ENCODE measurements at places on chromosomes 6 and 20.

DNA sequence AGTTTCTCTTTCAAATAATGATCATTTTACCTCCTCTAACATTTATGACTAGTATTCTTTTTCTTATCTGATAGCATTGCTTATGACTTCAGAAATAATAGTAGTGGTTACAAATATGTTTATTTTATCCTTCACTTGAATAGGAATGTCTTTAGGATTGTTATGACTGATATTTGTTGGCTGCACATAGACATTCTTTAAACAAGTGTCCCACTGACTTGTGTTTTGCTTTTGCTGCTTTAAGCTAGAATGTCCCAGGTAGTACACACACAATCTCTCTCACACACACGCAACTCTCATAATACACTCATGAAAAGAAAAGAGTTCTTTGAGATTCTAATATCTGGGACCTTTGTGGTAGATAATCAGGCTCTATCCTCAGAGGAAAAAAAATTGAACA, 21.6 kb downstream of the KIAA1586 start:
- no peak for DNase-seq

DNA sequence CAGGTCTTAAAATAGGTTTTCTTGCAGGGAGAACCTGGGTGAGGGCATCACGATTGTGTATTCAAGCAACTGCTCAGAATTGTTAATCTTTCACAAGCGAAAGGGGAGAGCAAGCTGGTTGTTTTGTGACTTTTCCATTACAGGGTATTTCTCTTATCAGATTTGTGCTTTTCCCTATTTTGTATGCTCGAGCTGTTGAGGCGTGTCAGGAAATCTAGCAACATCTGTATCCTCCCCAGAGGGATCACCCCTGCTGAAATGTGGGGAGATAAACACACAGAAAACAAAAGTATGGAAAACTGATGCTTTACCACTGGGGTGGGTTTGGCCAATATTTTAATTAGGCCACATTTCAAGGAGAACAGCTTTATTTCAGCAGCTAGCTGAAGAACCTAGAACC, 187.0 kb downstream of the DTNBP1 start:
- no peak for DNase-seq

DNA sequence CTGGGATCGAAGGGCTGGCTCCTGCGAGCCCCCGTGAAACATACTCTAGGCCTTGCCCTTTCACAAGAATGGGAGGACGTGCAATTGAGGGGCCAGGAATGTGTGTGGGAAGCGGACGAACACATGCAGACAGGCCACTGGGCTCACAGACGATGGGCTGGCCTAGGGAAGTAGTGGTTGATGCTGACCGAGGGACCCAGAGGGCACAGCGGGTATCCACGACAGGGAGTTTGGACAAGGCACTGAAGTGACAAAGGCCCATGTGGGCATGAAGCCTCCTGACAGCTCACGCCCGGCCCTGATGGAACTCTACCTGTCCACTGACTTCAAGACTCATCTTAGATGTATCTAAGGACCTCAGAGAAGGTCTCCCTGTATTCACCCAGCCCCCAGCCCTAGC, 52.2 kb downstream of the MYH7B start:
- DNase-seq: no peak

DNA sequence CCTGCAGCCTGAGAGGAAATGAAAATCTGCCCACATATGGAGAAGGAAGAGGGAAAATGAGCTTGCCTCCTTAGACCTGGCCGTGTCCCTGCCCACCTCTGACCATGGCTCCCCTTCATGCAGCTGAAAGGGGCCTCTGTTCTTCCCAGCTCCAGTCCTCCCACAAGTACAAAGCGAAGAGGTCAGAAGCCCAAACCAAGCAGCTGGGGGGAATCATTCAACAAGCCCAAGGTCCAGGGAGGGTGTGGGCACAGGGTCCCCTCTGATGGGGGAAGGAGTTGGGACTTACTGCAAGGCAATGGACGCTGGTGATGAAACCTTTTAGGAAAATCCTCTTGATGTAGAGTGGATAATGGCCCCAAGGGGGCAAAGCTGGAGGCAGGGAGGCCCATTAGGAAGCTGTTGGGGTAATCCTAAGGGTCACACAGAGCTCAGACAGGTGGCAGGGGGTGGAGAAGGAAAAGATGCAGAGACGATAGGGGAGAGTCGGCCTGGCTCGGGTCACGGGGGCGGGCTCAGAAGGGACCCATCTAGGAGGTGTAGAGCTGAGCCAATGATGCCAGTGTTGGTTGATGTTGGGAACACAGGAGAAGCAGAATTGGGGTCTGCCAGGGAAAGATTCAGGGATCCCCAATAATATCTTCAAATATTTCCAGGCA, 16.1 kb upstream of the GRM4 start:
- no peak for DNase-seq

GRCh38 chr6:135046912-135047311, 7.7 kb downstream of the HBS1L start:
- no peak for DNase-seq

- DNase-seq: no peak
Measured at GRCh38 chr6:62528894-62529526, 243.0 kb upstream of the KHDRBS2 start.

DNA sequence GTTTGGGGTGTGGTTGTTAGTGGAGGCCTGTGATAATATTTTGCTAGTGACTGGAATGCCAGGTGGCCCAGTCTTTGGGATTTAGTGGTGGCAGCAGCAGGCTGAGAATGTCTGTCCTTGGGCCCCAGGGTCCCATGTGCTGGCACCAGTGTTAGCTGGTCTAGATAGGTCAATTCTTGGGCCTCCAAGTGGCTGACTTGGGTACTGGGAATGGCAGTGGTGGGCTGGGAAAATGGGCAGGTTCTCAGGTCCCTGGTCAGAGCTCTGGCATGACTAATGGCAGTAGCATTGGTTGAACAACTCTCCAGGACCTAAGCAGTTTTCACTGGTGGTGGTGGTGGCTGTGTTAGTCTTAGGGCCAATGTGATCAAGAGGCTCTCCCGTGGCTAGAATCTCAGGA, 50.3 kb downstream of the OLIG3 start:
- DNase-seq: no peak

DNA sequence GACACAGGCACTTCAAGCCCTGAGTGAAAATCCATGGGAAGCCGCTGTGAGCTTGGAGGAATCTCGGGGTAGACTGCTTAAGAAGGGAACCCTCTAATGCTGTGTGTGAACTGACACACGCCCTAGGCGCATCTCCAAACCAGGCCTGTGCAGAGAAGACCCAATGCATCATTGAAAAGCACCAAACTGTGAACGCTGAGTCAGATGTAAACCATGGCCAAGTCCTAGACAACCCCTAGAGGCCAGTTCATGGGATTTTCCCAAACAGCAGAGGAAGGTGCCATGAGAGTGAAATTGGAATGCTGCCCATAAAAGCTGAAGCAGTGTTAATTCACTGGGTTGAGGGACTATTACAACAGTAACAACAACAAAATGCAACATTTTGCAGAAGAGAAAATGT, 296.5 kb downstream of the SMOC2 start:
- DNase-seq: no peak

DNA sequence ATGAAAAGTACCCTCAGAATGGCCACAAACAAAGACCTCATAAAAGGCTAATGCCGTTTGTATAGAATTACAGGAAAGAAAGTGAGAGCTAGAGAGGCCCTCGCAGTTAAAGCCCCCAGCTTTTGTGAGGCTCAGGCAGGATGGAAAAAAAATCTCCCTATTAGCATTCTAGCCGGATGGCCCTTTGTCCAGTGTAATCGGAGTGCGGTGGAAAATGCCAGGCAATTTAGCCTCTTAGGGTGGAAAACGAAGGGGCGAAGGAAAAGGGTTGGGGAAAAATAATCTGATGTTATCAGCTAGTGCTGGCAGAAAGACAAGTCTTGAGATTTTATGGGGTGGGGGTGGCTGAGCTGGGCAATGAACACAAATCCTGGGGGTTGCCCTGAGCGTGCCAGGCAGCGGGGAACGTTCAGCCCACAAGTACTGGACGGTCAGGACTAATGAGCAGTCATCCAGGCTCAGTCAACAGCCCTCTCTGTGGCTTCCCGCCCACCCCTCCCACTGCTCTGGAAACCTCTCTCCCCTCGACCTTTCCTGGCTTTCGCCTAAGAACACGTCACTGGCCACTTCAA, 92.4 kb downstream of the PSMG4 start:
- DNase-seq: no peak

GRCh38 chr6:84332139-84333034, 104.9 kb upstream of the CEP162 start:
- DNase-seq: no peak

GRCh38 chr6:712805-713204, 19.9 kb upstream of the EXOC2 start:
- no peak for DNase-seq

DNA sequence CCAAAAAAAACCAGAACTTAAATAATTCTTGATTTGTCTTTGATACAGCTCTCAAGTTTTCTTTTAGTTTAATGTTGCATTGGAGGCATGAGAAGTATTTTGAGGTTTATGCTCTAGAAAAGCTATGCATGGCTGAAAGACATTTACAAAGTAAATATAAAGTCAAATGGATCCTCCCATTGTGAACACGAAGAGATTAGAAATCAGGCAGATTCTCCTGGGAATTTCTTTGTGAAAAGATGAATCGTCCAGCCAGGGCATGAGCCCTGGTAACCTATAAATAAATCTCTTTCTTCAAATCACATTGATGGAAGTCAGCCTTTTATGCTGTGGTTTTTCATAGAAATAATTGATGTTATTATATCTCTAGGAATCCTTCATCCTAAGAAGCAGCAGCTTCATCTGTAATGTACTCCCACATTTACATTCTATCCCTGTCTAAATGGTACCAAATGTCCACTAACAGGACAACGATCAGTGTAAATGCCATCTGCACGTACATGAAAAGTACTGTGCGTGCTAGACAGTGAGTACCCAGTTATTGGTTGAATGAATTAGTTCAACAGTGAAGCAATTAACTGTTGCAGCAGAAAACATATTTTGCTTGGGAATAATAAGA, 143.6 kb downstream of the ALDH8A1 start:
- no peak for DNase-seq

DNA sequence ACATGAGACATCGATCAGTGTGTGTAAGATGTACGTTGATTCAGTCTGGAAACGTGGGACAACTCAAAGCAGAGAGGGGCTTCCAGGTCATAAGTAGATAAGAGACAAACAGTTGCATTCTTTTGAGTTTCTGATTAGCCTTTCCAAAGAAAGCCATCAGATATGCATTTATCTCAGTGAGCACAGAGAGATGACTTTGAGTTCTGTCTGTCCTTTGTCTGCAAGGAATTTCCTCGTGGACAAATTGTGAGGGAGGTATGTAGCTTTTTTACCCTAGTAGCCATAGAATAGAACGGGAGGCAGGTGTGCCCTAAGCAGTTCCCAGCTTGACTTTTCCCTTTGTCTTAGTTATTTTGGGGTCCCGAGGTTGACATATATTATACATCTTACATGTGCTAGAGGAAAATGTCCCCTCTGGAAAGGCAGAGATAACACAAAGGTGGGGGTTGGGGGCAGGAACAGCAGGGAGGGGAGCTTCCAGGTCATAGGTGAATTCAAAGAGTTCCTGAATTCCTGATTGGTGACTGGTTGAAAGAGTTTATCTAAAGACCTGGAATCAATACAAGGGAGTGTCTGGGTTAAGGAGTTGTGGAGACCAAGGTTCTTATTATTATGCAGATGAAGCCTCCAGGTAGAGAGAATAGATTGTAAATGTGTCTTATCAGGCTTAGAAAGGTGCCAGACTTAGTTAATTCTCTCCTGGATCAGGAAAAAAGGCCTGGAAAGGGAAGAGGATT, 237.0 kb downstream of the NFATC2 start:
- DNase-seq: no peak

- DNase-seq: no peak
Measured at GRCh38 chr6:110341663-110342596, 16.2 kb downstream of the METTL24 start.

DNA sequence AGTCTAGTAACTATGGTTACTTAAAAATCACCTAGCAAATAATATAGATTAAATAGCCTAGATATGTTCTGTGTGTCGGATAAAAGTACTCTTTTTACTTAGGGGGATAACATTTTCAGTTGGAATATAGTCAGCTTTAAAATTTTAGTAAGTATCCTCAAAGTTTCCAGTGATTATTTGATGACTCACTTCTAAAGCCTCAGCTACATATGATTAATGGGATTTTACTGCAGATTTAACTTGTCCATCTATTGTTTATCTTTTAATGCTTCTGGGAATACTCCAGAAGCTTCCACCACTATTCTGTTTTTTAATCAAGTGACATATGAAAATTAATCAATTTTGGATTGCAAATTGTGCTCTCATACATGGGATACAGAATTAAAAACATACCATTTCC, 8.7 kb upstream of the TENT5A start:
- no peak for DNase-seq

- no peak for DNase-seq
Measured at GRCh38 chr20:35111141-35111888, 18.7 kb upstream of the TRPC4AP start.

- peak; percentile 74 for DNase-seq
Measured at GRCh38 chr20:62386383-62387218, at the start of gene RPS21. TSS of gene RPS21 (plus strand) at chr20:62387103. CDS start at chr20:62387339, 236 bp downstream.

DNA sequence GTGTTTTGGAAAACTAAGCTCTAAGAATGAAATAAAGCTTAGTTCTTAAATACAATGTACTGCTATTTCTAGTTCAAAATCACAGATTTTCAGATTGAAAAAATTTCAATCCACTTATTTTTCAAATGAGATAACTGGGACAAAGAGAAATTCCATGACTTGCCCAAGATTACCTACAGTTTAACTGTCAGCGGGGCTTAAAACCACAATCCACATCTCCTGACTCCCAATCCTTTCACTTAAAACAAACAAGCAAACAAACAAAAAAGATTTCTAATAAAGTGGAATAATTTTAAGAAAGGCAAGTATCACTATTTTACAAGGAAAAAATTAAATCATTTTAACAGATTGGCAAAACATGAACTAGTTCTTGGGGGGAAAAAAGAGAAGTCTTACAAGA, 4.2 kb downstream of the PHIP start:
- no peak for DNase-seq

Measured in omental fat pad (tissue), 4 donors.